ENCODE measurements at places on chromosomes 3 and 15.

- DNase-seq = no peak
Measured at GRCh38 chr15:62928242-62928999, 114.1 kb upstream of the TPM1 start.

GRCh38 chr3:129185783-129186182, 2.1 kb upstream of the CNBP start:
- DNase-seq = no peak

- DNase-seq = no peak
Measured at GRCh38 chr15:71451130-71451529, 335.9 kb downstream of the THSD4 start.

- no peak for DNase-seq
Measured at GRCh38 chr3:15453991-15454625, 26.7 kb downstream of the EAF1 start.

All from stimulated activated CD4-positive, alpha-beta T cell treated with anti-CD3 and anti-CD28 coated beads, Interleukin-1b, Interleukin-23, amount 100 ng/mL, for 1 hour (primary cell).